ENCODE measurements at places on chromosomes 5 and 9.
A peak's percentile ranks its signal among the peaks of the same experiment; 100 is the strongest.

- peaks cover 17% of the 10 kb centered on the region for H3K27me3 ChIP-seq
- H3K4me3 ChIP-seq, result peak overlapping the region; percentile 8
- H3K36me3 ChIP-seq, result no peaks in the 10 kb centered on the region
- peak overlapping the region; percentile 38 for H3K27ac ChIP-seq
- peaks cover 20% of the 10 kb centered on the region for H3K4me1 ChIP-seq
These were observed 2.6 kb upstream of the OLFML2A start for GRCh38 chr9:124774129-124774978.

DNA sequence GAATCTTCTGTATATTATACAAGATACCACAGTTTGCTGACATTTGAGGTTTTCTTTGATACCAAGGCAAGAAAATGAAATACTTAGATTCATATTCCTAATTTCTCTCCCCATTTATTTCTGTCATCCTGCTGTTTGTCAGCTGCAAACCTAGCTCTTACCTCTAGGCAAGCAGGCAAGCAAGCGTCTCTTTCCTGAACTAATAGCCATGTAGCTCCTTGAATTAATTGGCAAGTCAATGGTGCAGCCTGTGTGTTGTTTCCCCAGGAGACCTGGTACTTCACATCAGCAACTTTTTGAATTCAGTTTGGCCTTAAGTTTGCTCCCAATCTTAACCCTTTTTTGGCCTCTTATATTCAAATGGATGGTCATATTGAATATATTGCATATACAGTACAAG is 573.6 kb upstream of the ARRDC3 start:
- no peak overlapping the region for H3K27ac ChIP-seq
- no peaks in the 10 kb centered on the region for H3K36me3 ChIP-seq

GRCh38 chr5:83277953-83278352 is 193.6 kb upstream of the VCAN start:
- H3K4me3 ChIP-seq, result no peak overlapping the region
- no peak for DNase-seq
- H3K27ac ChIP-seq, result no peak overlapping the region
- peaks cover 20% of the 10 kb centered on the region for H3K4me1 ChIP-seq
- peaks cover 10% of the 10 kb centered on the region for H3K36me3 ChIP-seq
- no peaks in the 10 kb centered on the region for H3K27me3 ChIP-seq

- H3K36me3 ChIP-seq, result no peaks in the 10 kb centered on the region
- H3K4me3 ChIP-seq, result no peak overlapping the region
- DNase-seq, result no peak
- no peaks in the 10 kb centered on the region for H3K27me3 ChIP-seq
- H3K27ac ChIP-seq, result no peak overlapping the region
These were observed 32.3 kb downstream of the GLRA1 start for GRCh38 chr5:151892393-151892792.

GRCh38 chr9:114348906-114349482 is 19.3 kb downstream of the ORM2 start:
- H3K4me3 ChIP-seq, result no peak overlapping the region
- no peak for DNase-seq
- peaks cover 45% of the 10 kb centered on the region for H3K36me3 ChIP-seq
- no peaks in the 10 kb centered on the region for H3K27me3 ChIP-seq

GRCh38 chr9:33662871-33663270 is 132.5 kb upstream of the PRSS3 start:
- H3K4me3 ChIP-seq, result no peak overlapping the region
- DNase-seq, result no peak
- H3K27ac ChIP-seq, result no peak overlapping the region
- no peaks in the 10 kb centered on the region for H3K36me3 ChIP-seq
- peaks cover 7% of the 10 kb centered on the region for H3K4me1 ChIP-seq
- peaks cover 31% of the 10 kb centered on the region for H3K27me3 ChIP-seq

DNA sequence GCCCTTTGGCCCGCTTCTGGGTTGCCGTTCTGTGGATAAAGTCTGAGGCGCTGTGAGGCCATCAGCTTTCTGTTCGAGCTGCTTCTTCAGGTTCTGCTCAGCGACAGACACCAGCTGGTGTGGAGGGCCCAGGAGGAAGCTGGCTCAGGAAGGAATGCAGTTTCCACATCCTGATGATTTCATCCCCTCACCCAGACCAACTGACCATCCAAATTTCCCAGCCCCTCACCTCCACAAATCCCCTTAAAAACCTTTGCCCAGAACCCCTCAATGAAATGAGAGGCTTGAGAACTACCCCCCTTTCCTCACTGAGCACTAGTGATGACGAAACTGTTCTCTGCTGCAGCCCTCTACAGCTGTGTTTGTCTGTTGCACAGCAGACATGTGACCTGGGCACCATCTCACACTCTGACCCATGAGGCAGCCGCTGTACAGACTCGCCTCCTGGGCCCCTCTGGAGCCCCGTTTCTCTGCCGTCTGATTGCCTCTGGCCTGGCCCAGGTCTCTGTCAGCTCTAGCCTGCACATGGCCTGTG is 45.4 kb downstream of the SPATA31C2 start:
- no peaks in the 10 kb centered on the region for H3K36me3 ChIP-seq
- no peak for DNase-seq
- no peak overlapping the region for H3K4me3 ChIP-seq
- peaks cover 34% of the 10 kb centered on the region for H3K4me1 ChIP-seq

- no peak for DNase-seq
- no peaks in the 10 kb centered on the region for H3K27me3 ChIP-seq
- peaks cover 19% of the 10 kb centered on the region for H3K36me3 ChIP-seq
- H3K27ac ChIP-seq, result no peak overlapping the region
These were observed 166.6 kb downstream of the ROR2 start for GRCh38 chr9:91783411-91783810.

DNA sequence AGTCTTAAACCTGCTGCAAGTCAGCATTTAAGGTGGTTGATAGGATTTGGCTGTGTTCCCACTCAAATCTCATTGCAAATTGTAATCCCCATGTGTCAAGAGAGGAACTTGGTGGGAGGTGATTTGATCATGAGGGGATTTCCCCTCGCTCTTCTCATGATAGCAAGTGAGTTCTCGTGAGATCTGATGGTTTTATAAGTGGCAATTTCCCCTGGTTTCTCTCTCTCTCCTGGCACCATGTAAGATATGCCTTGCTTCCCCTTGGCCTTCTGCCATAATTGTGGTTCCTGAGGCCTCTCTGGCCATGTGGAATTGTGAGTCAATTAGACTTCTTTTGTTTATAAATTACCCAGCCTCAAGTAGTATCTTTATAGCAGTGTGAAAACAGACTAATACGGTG is 84.3 kb upstream of the SMC2 start:
- no peaks in the 10 kb centered on the region for H3K27me3 ChIP-seq
- no peak overlapping the region for H3K4me3 ChIP-seq
- H3K27ac ChIP-seq, result no peak overlapping the region
- DNase-seq, result no peak
- no peaks in the 10 kb centered on the region for H3K36me3 ChIP-seq

GRCh38 chr9:5554254-5554653 is 43.9 kb downstream of the PDCD1LG2 start:
- peaks cover 6% of the 10 kb centered on the region for H3K4me1 ChIP-seq
- H3K4me3 ChIP-seq, result no peak overlapping the region
- no peaks in the 10 kb centered on the region for H3K27me3 ChIP-seq
- H3K36me3 ChIP-seq, result no peaks in the 10 kb centered on the region
- no peak for DNase-seq
- no peak overlapping the region for H3K27ac ChIP-seq

GRCh38 chr5:54455413-54456157 is at the start of gene HSPB3:
Gene HSPB3 (plus strand): TSS chr5:54455699. CDS start chr5:54455790, 91 bp downstream.
- no peak within 1 kb of the TSS for H3K4me3 ChIP-seq
- peaks cover 24% of the 10 kb centered on the region for H3K4me1 ChIP-seq
- H3K36me3 ChIP-seq, result peaks cover 3% of the 10 kb centered on the region
- H3K27me3 ChIP-seq, result no peaks in the 10 kb centered on the region
- peak within 1 kb of the TSS; percentile 71 for H3K27ac ChIP-seq

- no peaks in the 10 kb centered on the region for H3K27me3 ChIP-seq
- no peak for DNase-seq
- no peak overlapping the region for H3K4me3 ChIP-seq
These were observed 569.5 kb upstream of the WWC1 start for GRCh38 chr5:167721926-167722440.

DNA sequence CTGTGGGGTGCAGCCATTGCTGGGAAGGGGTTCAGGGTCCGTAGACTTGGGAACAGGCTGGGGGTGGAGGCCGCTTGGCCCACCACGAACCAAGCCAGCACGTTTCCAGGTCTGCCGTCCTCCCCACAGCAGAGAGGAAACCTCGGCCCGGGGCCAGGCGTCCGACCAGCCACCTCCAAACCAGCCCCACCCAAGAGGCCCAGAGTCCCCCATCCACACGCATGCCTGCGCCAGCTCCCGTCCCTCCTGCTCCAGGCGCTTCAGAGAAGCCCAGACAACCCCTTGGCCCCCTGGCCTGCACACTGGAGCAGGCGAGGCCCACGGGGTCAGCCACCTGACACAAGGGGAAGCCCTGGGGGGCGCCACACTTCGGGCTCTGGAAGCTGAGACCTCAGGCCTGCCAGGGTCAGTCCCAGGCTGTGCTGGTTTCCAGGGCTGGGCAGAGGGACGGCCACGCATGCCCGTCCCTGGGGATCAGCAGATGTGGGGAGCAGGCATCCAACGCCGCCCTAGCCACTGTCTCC is 6.3 kb downstream of the DNLZ start:
- DNase-seq, result no peak
- H3K4me1 ChIP-seq, result peaks cover 12% of the 10 kb centered on the region
- H3K4me3 ChIP-seq, result no peak overlapping the region
- no peaks in the 10 kb centered on the region for H3K27me3 ChIP-seq

DNA sequence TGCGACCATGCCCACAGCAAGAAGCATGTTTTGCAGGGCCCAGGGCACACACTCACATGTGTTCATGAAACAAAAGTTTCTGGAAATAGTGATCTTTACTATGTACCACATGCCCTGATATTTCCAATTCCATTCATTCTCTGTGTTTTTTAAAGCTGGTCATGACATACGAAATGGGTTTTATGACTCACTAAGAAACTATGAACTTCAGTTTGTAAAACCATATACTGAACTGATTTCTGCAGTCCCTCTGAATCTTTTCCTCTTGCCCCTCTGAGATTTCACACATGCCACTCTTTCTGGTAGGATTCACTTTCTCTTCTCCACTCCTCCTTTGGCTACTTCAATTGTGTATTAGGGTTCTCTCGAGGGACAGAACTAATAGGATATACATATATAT is 416.1 kb upstream of the TRPC7 start:
- no peak overlapping the region for H3K4me3 ChIP-seq
- no peak overlapping the region for H3K27ac ChIP-seq
- DNase-seq, result no peak
- no peaks in the 10 kb centered on the region for H3K36me3 ChIP-seq
- H3K4me1 ChIP-seq, result peaks cover 6% of the 10 kb centered on the region

DNA sequence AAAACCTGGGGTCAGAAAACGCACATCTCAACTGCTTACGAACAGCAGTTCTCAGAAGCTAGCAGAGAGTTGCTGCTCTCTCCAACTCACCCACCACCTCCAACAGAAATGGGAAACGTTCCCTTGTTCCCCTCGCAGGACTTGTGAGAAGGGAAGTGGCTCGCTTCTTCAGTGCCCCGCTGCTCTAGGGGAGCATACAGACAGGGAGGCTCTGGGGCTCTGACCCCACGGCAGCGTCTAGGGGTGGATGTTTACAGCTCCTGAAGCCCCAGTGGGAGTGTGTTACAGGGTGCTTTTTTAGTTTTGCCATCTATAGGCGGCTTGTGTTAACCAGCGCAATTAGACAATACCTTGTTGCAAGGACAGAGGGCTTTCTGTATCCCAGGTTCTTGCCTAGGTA is 267.7 kb upstream of the ACTBL2 start:
- no peaks in the 10 kb centered on the region for H3K4me1 ChIP-seq
- H3K27ac ChIP-seq, result no peak overlapping the region
- H3K36me3 ChIP-seq, result no peaks in the 10 kb centered on the region
- no peak for DNase-seq

DNA sequence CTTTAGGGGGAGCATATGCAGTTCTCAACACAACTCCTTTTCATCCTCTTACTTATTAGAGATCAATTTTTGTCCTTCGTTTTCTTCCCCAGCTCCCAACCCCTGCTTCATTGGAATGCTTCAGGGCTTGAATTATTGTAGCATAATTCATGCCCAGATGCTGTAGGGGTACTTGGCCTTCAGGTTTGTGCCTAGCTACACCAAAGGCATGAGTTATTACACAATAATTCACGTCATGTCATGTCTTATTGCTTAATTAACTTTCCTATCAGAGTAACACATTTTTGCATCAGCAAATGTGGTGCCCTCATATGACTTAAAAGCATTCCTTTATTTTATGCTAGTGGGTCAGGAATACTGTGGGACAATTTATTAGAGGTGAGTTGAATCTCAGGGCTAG is 507.2 kb downstream of the NFIB start:
- H3K36me3 ChIP-seq, result no peaks in the 10 kb centered on the region
- no peaks in the 10 kb centered on the region for H3K27me3 ChIP-seq
- H3K4me1 ChIP-seq, result peaks cover 37% of the 10 kb centered on the region
- no peak overlapping the region for H3K4me3 ChIP-seq

DNA sequence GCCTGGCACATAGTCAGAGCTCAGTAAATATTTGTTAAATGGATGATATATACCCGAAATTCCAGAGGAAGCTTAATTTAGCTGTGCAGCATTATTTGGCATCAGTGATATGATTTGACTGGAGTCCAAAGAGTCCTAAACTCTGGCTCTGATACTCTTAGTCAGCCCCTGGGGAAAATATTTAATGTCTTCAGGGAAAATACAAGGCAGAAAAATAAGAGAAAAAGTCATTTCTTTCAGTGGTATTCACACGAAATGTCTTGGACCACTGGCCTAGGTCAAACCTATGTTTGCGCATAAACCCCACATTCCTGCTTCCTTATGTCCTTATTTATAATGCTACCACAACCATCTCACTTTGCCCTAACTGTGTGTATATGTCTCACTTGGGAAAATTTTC is 23.8 kb downstream of the GLRA1 start:
- H3K4me1 ChIP-seq, result peaks cover 28% of the 10 kb centered on the region
- no peak for DNase-seq
- H3K4me3 ChIP-seq, result no peak overlapping the region

Measured in mesothelial cell of epicardium (in vitro differentiated cells).